ENCODE measurements at places on chromosomes 2 and 18.

DNA sequence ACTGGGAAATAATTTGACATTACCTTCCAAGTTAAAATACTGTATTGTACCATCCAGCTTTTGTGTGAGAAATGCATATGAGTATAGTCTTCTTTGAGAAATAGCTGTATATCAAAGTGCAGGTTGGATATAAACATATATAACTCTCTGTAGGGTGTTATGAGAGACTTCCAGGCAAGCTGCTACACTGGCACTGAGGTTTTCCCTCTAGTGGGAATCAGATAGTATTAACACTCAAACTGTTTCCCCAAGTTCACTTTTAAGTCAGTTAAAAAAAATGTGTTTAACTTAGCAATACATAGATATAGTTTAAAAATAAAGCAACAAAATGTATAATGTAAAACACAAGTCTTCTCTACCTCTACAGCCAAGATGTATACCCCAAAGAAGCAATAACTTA is 368.4 kb upstream of the SLC8A1 start:
- H3K27ac ChIP-seq: no peak overlapping the region
- no peaks in the 10 kb centered on the region for H3K4me1 ChIP-seq
- no peaks in the 10 kb centered on the region for H3K27me3 ChIP-seq
- H3K4me3 ChIP-seq: no peak overlapping the region

GRCh38 chr2:96353606-96354101 is 18.1 kb downstream of the NCAPH start:
- no peaks in the 10 kb centered on the region for H3K27me3 ChIP-seq
- no peak overlapping the region for H3K4me3 ChIP-seq

DNA sequence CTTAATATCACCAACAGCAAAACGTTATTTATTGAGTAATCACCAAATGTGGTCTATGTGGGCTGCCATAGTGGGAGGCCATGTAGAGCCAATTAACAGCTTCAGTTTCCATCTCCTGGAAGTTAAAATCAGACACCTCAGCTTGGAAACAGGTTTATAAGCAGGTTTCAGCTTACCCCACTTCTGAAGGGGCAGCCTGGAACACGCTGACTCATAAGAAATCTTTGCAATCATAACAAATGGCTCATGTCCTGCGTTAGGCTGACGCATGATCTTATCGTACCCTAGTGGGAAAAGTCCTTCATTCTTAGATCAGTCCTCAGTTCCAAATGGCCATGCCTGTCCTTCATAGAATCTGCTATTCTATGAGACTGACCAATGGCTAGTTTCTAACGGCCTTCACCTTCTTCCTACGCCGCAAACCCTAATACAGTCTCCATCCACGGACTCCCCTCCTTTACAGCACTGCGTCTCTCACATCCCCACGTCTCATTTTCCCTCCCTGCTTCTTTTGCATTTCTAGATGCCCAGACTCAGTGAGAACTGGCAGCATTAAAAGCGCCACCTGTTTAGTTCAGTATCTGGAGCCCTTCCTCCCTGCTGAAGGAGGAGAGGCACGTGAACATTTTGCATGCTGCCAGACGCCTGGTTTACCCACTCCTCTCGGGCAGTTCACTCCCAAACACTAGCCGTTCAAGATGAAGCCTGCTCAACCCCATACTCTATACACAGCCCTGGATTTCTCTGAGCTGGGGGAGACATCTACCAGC is 24.2 kb upstream of the BZW1 start:
- H3K36me3 ChIP-seq: no peaks in the 10 kb centered on the region
- no peaks in the 10 kb centered on the region for H3K27me3 ChIP-seq
- H3K4me1 ChIP-seq: peaks cover 25% of the 10 kb centered on the region

DNA sequence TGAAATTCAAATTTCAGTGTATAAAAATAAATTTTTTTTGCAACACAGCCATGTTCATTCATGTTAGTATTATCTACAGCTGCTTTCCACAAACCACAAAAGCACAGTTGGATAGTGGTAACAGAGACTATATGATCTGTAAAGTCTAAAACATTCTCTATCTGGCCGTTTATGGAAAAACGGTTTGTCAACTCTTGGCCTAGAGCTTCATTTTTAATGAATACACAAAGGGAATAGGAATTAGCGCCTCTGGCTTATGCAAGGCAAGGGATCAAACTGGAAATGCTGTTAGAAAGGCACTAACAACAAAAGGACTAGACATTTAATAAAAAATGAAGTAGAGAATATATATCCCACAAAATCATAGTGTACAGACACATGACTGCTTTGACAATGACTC is 211.9 kb downstream of the EXOC6B start:
- H3K4me1 ChIP-seq: no peaks in the 10 kb centered on the region
- no peak for DNase-seq
- no peaks in the 10 kb centered on the region for H3K27me3 ChIP-seq
- no peaks in the 10 kb centered on the region for H3K36me3 ChIP-seq

GRCh38 chr2:25293958-25294562 is 47.7 kb downstream of the DNMT3A start:
- peak overlapping the region; percentile 46 for H3K4me3 ChIP-seq
- no peaks in the 10 kb centered on the region for H3K27me3 ChIP-seq
- H3K36me3 ChIP-seq: peaks cover 15% of the 10 kb centered on the region
- H3K27ac ChIP-seq: peak overlapping the region; percentile 98
- no peak for DNase-seq
- peaks cover 40% of the 10 kb centered on the region for H3K4me1 ChIP-seq

DNA sequence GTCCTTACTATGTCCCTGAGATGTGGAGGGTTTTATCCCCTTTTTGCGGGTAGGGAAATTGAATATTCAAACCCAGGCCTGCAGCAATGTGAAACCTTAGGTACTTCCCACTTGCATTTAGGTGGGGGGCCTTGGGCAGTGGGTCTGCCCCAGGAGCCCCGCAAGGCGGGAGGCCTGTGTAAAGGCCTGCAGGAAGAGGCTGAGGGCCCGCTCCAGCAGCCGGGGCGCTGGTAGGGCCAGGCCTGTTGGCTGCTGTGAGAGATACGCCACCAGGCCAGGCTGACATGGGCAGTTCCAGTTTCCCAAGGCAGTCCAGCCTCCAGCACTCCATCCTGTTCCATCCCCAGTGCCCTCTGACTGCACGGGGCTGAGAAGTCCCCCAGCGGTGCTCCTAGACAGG is 64.2 kb downstream of the GBX2 start:
- DNase-seq: no peak
- H3K4me1 ChIP-seq: no peaks in the 10 kb centered on the region
- no peaks in the 10 kb centered on the region for H3K36me3 ChIP-seq

GRCh38 chr18:65548316-65548715 is 202.5 kb upstream of the CDH7 start:
- no peaks in the 10 kb centered on the region for H3K36me3 ChIP-seq
- no peaks in the 10 kb centered on the region for H3K27me3 ChIP-seq
- no peak for DNase-seq
- H3K4me3 ChIP-seq: no peak overlapping the region

DNA sequence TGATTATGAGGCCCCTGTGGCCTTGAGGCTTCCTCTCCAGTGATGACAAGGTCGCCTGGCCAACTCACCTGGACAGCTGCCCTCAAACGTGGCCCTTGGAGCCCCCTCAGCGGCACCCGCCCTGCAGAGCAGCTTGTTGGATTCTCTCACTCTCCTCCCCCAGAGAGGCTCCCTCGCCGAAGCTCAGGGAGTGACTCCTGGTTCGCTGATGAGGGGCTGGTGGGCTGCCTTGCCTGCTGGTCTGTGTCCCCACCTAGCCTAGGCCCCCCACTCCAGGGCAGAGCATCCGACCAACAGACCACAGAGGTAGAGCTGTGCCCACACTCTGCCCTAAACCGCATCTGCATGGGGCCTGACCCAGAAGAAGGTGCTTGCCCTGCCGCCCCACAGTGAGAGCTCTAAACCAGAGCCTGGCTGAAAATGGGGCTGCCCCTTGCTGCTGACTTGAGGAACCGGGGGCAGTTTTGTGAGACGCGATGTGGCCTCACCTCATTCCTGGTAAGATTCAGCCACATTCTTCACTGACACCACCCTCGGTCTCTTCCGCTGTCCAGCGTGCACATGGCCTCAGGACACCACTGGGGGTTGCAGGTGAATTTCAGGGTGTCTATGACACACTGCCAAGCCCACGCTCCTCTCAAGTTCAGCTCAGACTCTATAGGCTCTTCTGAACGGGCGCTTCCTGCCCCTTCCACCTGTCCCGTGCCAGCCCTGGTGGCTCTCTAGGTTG is 131.6 kb downstream of the CABLES1 start:
- no peaks in the 10 kb centered on the region for H3K27me3 ChIP-seq
- H3K4me3 ChIP-seq: no peak overlapping the region
- no peaks in the 10 kb centered on the region for H3K4me1 ChIP-seq

DNA sequence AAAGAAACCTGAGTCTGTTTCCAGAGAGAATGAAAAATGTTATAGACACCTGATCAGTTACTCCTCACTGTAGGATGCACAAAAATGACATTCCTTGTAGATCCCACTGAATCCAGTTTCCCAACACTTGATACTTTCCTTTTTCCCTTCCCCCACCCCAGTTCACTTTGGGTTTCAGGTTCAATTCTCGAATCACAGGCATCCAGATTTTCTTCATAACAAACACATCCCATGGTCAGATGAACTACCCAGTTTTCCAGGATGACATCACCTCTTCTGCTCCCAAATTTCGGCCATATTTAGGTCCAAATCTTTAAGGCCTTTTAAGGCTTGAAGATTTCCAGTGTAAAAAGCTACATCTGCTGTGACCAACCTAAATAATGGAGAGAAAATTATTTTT is 51.5 kb downstream of the UGP2 start:
- no peak for DNase-seq
- H3K36me3 ChIP-seq: peaks cover 99% of the 10 kb centered on the region
- H3K27ac ChIP-seq: no peak overlapping the region
- no peak overlapping the region for H3K4me3 ChIP-seq

DNA sequence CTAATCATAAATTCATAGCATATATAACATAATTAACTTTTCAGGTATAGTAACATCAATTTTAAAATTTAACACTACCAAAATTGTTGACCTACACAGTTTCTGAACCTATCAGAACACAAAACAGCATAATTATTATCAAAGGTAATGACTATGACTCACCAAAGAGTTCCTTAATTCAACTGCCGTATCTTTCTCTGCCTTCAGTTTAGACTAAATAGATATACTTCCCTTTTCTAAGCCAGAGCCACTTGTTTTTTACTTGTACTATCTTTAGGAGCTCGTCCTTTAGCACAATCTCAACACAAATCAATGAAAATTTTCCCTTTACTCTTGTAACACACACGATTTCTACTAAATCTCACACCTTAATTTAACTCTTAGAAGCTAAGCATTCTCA is 54.4 kb downstream of the CCDC88A start:
- no peak overlapping the region for H3K4me3 ChIP-seq
- H3K4me1 ChIP-seq: no peaks in the 10 kb centered on the region
- no peak for DNase-seq
- no peak overlapping the region for H3K27ac ChIP-seq
- H3K36me3 ChIP-seq: no peaks in the 10 kb centered on the region

DNA sequence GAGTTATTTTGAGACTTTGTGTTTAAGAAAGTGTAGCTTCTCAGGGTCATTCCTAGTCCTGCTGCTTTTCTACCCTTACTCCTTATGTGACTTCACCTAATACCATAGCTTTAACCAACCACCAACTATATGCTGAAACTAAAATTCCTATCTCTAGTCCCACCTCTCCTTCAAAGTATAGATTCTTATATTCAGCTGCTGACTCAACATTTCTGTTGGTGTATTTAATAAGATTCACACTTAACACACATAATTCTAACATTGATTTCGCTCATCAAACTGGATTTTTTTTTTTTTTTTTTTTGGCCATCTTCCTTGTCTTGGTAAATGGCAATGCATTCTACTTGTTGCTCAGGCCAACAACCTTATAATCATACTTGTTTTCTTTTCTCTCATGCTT is 30.1 kb downstream of the TAF1B start:
- no peaks in the 10 kb centered on the region for H3K4me1 ChIP-seq
- no peaks in the 10 kb centered on the region for H3K27me3 ChIP-seq
- no peak overlapping the region for H3K27ac ChIP-seq

GRCh38 chr18:69898241-69898861 is 49.3 kb downstream of the CD226 start:
- H3K27ac ChIP-seq: no peak overlapping the region
- no peaks in the 10 kb centered on the region for H3K36me3 ChIP-seq
- DNase-seq: no peak
- no peaks in the 10 kb centered on the region for H3K27me3 ChIP-seq

GRCh38 chr18:22229456-22230124 is 60.2 kb downstream of the GATA6 start:
- DNase-seq: no peak
- H3K36me3 ChIP-seq: no peaks in the 10 kb centered on the region
- no peaks in the 10 kb centered on the region for H3K4me1 ChIP-seq
- no peak overlapping the region for H3K4me3 ChIP-seq

- no peaks in the 10 kb centered on the region for H3K4me1 ChIP-seq
- no peak overlapping the region for H3K27ac ChIP-seq
- H3K36me3 ChIP-seq: no peaks in the 10 kb centered on the region
Measured at GRCh38 chr2:163370169-163370886, 365.5 kb downstream of the FIGN start.

GRCh38 chr2:101679037-101679726 is 18.3 kb upstream of the MAP4K4 start:
- no peak overlapping the region for H3K4me3 ChIP-seq
- H3K27me3 ChIP-seq: no peaks in the 10 kb centered on the region
- no peaks in the 10 kb centered on the region for H3K36me3 ChIP-seq
- H3K4me1 ChIP-seq: no peaks in the 10 kb centered on the region
- DNase-seq: no peak

GRCh38 chr2:47230418-47230817 is 75.3 kb upstream of the STPG4 start:
- H3K4me1 ChIP-seq: peaks cover 8% of the 10 kb centered on the region
- DNase-seq: peak; percentile 68
- no peaks in the 10 kb centered on the region for H3K36me3 ChIP-seq
- peak overlapping the region; percentile 53 for H3K27ac ChIP-seq
- no peak overlapping the region for H3K4me3 ChIP-seq

DNA sequence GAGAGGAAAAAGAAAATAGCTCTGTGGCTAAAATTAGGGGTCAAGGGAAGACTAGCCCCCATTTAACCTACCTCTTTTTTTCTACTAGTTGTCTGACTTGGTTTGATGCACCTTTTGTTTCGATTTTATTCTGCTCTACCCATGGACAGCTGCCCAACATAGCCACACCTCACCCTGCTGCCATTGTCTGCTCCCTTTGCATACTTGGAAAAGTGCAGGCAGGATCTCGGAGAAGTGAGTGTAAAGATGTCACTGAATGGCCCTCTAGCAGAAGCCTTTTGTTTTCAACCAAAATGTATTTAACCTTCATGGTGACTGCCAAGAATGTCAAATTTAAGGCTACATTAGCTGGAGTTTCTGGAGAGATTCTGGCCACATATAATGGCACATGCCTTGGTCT is 62.9 kb downstream of the SETBP1 start:
- no peak for DNase-seq
- peaks cover 34% of the 10 kb centered on the region for H3K4me1 ChIP-seq
- H3K27ac ChIP-seq: peak overlapping the region; percentile 66

- H3K27ac ChIP-seq: no peak overlapping the region
- no peak for DNase-seq
- no peaks in the 10 kb centered on the region for H3K4me1 ChIP-seq
- H3K36me3 ChIP-seq: no peaks in the 10 kb centered on the region
Measured at GRCh38 chr2:166628478-166629136, 134.6 kb upstream of the SCN7A start.
